ENCODE measurements at places on chromosomes 3 and 15.

DNA sequence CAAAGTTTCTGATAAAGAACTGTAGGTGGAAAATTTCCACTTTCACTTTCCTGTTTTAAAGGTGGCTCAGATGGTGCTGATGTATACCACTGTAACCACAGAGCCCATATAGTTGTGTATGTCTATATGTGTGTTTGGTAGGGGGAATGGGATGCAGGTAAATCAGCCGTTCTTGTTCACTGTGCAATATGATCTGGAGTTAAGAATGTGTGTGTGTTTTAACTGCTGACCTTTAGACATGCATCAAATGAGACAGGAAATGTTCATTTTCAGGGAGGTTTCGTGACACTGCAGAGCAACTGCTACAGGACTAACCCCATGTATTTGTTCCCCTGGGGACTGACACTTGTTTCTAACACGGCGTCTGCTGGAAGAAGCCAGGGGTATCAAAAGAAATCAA is 180.5 kb downstream of the TAFA4 start:
- DNase-seq: no peak

- no peak for DNase-seq
Measured at GRCh38 chr3:124574012-124574411, 156.2 kb upstream of the UMPS start.

GRCh38 chr3:195065864-195066185 is 205.1 kb downstream of the XXYLT1 start:
- no peak for DNase-seq

GRCh38 chr3:178767581-178767980 is 231.3 kb downstream of the KCNMB2 start:
- DNase-seq: no peak

- DNase-seq: no peak
Measured at GRCh38 chr3:151852074-151852811, 21.2 kb upstream of the SUCNR1 start.

DNA sequence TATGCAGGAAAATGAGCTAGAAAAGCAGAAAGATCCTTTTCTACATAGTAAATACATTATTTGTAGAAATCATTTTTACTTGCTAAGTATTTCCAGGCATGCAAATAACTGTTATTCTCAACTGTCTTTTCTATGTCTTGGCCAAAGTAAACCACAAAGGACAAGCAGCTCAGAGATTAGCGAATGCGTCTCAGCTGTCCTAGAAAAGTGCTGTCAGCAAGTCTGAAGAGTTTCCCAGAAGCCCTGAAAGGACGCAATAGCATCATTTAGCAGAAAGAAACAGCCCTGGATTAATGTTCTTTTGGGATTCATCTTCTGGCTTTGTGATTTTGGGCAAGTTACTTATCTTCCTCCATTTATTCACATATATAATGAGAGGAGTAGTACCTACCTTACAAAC is 100.3 kb downstream of the ZIC1 start:
- no peak for DNase-seq

- DNase-seq: no peak
Measured at GRCh38 chr15:35926007-35926380, 380.0 kb upstream of the DPH6 start.

GRCh38 chr3:172029425-172030098 is 9.8 kb upstream of the FNDC3B start:
- no peak for DNase-seq

DNA sequence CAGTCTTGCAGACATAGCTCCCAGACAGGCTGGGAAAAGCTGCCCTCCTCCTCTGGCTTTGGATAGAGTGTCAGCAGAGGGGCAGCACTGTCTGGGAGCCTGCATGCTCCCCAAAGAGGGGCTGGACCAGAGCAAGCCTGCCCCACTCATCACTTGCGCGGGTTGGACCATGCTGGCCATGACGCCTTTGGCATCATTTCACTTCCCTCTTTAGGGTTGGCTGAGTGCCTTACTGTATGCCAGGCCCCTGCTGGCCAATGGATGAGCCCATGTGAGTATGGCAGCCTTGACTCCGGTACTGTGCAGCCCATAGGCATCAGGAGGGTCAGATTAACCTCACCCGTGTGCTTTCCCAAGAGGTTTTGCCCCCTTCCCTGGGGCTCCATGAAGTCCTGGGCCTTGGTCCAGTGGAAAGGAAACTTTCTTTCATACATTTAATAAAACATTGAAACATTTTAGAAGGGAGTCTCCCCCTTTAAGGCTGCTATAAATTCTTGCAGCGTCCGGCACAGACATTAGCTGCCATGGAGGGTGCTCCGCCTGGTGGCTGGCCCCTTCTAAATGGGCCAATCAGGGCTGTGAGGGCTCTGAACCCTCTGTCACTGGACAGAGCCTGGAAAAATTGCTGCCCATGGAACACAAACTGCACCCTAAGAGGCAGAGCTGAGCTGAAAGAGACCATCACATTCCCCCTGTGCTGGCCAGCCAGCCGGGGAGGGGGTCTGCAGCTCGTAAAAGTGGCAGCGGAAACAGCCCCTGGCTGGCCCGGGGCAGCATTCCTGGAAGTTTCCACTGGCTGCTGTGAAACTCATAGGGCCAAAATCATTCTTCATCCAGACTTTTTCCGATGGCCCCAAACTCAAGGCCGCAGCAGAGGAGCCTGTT is 20.8 kb upstream of the DUSP7 start:
- DNase-seq: no peak

DNA sequence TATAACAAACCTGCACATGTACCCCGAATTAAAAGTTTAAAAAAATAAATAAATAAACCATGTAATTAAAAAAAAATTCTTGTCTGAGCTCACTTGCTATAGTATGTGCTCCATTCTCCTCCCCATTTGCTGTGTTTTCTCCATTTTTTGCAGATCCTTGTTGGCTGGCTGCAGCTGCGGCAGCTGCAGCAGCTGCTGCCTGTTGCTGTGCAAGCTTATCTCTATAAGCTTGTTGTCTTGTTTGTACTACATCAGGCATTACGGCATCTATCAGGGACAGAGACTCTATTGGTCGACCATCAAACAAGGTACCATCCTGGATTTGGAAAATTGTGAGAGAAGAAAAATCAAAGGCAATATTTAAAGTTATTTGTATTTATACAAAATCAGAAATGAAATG is 145.9 kb downstream of the TBL1XR1 start:
- no peak for DNase-seq

DNA sequence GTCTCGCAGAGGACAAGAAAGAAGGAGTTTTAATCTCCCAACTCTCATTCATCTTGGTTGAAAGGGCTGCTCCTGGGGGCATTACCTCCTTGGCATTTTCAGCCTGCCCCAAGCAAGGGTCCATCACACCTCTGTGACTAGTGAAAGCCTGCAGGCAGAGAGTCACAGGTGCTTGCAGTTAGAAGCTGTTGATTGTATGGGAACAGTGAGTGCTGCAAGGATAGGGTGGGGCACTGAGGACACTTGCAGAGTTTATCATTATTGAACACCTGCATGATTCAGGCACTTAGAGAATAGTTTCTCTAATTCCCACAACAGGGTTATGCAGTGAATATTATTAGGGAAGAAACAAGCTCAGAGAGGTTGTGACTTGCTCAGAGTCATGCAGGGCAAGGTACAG is 41.7 kb upstream of the IGF2BP2 start:
- no peak for DNase-seq

- no peak for DNase-seq
Measured at GRCh38 chr3:112598731-112599130, 36.9 kb downstream of the SLC35A5 start.

GRCh38 chr3:153693207-153693606 is 428.0 kb upstream of the ARHGEF26 start:
- no peak for DNase-seq

GRCh38 chr3:107710851-107711250 is 188.1 kb downstream of the BBX start:
- no peak for DNase-seq

DNA sequence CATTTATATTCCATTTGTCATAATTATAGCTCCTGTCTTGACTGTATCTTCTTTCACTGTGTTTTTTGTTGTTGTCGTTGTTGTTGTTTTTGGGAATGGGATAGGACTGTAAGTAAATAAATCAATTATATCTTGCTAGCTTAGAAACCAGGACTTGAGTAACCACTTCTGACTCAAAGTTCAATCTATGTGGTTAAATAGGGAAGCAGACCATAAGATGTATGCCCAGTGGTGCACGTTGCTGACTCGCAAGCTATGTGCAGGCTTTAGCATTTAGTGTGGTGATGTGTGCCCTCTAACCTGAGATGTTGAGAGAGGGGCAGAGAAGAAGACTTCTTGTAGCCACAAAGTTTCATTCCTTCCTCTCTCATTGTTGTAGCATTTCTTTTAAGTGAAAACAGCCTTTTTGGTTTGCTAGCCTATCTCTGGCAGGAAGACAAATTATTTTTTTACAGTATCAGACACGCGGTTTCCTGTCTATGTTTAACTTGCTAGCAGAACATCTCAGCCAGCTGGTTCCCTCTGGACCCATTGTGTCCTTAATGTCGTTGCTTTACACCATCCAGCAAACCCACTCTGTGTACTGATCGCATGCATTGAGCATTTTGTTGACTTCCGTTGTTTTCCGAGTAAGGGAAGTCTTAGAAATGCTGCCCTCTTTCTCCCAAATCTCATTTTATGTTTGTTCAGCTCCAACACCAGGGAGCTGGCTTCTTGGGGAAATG is 52.1 kb downstream of the TGFBR2 start:
- DNase-seq: no peak

DNA sequence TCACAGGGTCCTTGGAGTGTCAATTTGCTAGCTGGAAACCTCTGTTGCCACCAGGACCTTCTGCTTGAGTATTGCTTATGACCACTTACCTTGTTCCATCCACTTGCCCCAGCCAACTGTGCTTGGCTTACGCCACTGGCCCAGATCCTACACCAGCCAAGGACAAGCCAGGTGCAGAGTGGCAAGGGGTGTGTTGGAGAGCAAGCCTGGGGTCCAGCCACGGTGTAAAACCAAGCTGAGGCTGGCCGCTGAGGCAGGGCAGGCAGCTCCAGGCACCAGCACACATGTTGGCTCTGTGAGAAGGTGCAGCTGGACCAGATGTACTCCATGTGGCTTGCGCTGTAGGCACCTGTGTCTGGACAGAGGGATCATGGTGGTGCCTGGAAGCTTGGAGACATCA is 248.2 kb downstream of the UNC13C start:
- no peak for DNase-seq

DNA sequence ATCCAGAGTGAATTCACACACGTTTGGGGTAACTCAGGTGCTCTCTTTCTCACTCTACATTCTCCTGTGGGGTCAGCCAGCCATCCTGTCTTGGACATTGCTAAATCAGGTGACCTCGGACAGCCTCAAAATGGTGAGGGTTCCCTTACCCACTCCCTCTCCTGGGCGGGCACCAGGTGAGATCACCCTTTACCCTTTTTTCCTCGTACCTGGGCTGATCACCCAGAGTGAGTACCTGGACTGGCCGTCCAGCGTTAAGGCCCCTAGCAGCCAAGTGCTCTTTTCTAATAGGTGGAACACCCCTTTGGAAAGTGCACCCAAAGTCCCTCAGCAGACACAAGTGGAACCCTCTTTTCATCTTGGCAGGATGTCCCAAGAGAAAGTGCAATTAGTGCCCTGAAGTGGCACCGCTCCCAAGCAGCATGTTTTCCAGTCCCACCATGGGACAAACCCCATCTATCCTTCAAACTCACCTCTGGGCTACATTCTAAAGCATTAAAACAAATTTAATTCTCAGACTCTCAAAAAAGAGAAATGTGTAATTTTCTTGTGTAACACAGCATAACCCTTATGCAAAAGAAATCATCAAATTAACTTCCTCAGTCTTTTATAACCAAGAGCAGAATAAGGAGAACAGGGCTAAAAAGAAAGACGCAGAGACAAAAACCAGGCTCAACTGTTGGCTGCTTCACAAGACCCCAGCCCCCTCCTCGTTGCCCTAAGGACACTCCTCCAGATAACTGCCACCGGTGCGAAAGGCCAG is 20.7 kb downstream of the TRANK1 start:
- no peak for DNase-seq

DNA sequence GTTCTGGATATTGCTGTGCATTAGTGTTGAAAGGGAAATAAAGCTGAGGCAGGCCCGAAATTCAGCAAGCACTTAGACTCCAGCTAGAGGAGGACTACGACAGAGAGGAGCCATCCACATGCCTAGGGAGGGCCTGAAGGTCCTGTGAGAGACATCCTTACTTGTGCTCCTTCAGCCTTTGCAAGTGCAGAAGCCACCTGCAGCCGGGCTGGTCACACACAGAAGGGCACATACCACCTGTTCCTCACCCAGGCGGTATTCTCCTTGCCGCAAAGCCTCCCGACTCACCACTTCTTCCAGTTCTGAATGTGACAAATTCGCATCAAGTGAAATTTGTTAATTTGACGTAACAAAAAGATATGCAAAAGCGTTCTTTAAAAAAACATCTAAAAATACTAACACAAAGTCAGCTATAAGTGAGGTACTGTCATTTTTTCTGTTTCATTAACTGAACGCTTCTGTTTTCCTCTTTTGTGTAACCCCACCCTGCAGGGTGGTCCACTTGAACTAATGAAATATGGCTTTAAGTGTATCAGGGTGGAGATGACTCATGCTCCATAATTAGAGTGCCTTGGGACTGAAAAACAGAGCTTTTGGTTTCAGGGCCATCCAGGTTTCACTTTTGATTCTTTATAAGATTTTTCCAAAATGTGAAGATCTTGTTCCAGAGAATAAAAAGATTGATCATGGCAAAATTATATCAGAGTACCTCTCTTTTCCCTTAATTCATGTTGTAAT is 467.9 kb upstream of the ATP11B start:
- no peak for DNase-seq

DNA sequence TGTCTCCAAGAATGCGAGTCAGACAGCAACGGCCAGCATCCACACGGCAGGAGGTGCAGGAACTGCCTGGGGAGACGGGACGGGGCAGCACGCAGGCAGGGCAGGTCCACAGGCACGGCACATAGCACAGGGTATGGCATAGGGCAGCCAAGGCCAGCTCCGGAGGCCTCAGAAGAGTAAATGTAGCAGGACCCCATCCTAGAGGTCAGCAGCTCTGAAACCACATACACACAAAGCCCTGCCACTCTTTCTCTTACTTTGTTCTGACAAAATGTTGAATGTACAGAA is 26.9 kb downstream of the ZXDC start:
- DNase-seq: no peak

- DNase-seq: no peak
Measured at GRCh38 chr3:195597848-195598247, 14.1 kb upstream of the APOD start.

DNA sequence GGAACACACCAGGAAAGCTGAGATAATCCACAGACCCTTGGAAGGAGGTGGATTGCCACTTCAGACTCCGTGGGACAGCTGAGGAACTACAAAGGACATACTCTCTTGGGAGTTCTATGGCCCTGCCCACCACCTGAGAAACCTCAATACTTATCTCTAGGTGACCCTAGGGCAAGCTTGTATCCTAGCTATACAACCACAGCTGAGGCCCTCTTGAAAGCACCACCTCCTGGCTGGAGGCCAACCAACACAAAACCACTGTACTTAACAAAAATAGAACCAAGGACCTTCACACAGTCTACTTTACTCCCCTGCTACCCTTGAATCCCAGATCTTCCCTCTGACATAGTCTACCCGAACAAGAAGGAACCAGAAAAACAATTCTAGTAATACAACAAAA is 60.7 kb upstream of the TRIM42 start:
- no peak for DNase-seq

GRCh38 chr3:164341086-164341485 is 737.2 kb downstream of the SI start:
- DNase-seq: no peak

Measured in Caco-2 (cell line).